Heart right ventricle (tissue), 16 donors: ENCODE measurements at places on chromosomes 6 and 20.

GRCh38 chr6:85396159-85396808, 53.6 kb upstream of the NT5E start:
- no peak for DNase-seq

- DNase-seq = no peak
Measured at GRCh38 chr6:105753207-105753606, 332.9 kb upstream of the PRDM1 start.

- DNase-seq = no peak
Measured at GRCh38 chr6:132382630-132383175, 18.6 kb downstream of the MOXD1 start.

DNA sequence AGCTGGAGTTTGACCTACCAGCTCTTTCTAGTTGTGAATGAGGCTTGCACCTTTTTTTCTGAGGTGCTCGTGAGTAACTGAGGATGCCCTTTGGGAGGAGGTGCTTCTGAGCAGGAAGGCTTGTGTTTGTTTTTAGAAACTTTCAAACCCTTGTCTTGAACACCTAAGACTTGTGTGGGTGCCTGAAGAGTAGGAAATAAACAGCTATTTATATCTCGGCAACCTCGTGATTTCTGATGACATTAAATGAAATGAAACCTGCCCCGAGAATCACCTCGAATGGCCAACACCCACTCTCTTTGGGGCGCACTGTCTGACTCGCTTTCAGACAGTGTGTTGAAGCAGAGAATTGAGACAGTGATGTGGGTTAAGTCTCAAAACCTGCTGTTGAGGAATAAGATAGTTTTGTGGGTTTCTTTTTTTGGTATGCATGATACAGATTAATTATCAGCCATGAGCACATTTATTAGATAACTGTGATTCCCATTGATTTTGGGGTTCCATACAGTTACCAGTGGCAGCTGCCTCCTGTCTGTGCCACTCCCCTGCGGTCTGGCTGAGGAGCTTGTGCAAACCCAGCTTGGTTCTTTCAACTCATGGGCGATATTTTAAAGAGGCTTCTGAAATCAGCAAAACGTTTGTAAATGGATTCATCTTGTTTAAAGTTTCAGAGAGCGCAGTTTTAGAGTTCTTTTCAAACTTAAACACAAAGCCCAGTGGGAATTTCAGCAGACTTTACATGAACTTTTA, 8.4 kb downstream of the IRF4 start:
- DNase-seq = no peak

- peak; percentile 16 for DNase-seq
Measured at GRCh38 chr20:58361481-58362205, 27.4 kb upstream of the VAPB start.

DNA sequence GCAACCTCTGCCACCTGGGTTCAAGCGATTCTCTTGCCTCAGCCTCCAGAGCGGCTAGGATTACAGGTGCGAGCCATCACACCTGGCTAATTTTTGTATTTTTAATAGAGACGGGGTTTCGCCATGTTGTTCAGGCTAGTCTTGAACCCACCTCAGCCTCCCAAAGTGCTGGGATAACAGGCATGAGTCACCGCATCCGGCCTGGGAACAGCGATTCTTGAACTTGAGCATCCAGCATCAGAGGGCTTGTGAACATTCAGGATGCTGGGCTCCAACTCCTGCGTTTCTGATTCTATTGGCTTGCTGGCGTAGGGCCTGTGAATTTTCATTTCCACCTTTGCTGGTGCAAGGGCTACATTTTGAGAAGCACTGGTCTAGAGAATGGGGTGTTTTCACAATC, 24.5 kb upstream of the PIM1 start:
- no peak for DNase-seq

- peak; percentile 59 for DNase-seq
Measured at GRCh38 chr20:58623579-58624473, 27.3 kb upstream of the STX16 start.

DNA sequence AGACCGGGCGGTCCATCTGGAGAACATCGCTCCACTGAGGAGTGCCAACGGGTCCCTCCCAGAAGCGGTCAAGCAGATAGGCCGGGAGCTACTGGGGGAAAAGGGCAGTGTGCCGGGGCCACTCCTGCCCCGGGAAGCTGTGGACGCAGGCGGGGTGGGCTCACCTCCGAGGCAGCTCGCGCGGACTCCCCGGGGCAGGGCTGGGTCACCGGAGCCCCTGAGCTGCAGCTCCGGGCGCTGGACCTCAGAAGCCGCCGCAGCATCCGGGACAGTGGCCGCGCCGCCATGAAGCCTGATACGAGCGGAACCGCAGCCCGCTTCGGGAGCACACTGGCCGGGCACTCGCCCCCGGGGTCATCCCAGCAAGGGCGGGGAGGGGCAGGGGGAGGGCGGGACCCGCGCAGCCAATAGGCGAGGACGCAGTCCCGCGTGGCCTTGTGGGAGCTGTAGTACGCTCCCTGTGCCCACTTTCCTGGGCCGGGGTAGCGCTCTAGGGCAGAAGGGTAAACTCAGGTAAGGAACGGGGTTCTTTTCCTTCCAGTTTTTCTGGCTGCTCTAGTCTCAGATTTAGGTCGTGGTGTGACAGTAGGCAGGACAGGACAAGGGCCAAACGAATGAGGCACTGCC, at the start of gene MOCS1:
MOCS1 (minus strand) TSS at position 332 of the 627 bp plus-strand sequence; CDS start at position 287, 45 bp downstream.
- peak; percentile 91 for DNase-seq

GRCh38 chr6:131321589-131321988, 186.3 kb downstream of the AKAP7 start:
- DNase-seq = no peak

GRCh38 chr20:22339091-22339881, 245.1 kb downstream of the FOXA2 start:
- DNase-seq = peak; percentile 44

- DNase-seq = no peak
Measured at GRCh38 chr20:58967652-58968429, 13.2 kb upstream of the NELFCD start.

DNA sequence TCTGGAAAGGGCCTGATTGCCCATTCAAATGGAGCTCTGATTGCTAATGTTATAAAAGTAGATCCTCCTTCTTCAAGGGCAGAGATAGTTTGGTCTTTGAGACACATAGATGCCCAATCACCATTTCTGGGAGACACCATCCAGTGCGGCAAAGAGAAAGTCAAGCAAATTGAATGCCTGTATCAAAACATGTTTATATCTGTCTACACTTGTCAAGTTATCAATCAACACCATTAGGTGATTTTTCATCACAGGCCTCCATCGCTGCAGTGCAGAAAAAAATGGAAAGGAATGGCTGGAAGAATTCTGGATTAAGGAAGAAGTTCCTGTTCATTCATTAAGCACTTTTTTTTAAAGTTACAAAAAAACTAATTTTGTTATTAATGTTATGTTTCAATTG, 54.8 kb upstream of the ZFP64 start:
- DNase-seq = no peak

GRCh38 chr6:28985462-28986164, 19.5 kb downstream of the ZNF311 start:
- peak; percentile 89 for DNase-seq

GRCh38 chr6:22320750-22321149, 23.9 kb upstream of the PRL start:
- DNase-seq = no peak

DNA sequence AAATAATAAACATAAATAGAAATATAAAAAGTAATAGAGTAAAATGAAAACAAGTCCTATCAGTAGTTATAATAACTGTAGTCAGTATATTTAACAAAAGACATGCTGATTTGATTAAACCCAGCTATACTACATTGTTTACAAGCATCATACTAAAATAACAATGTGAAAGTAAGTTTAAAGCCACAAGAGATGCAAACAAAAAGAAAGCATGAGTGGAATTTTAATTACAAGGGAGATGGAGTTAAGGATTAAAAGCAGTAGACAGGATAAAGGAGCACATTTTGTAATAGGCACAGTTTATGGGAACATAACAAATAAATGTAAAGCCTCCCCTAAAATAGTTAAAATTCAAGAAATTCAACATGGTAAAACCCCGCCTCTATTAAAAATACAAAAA, 41.5 kb downstream of the SENP6 start:
- no peak for DNase-seq

GRCh38 chr20:36447101-36447500, 94.2 kb upstream of the MYL9 start:
- DNase-seq = no peak

GRCh38 chr6:161434921-161435747, 161.3 kb upstream of the AGPAT4 start:
- no peak for DNase-seq

DNA sequence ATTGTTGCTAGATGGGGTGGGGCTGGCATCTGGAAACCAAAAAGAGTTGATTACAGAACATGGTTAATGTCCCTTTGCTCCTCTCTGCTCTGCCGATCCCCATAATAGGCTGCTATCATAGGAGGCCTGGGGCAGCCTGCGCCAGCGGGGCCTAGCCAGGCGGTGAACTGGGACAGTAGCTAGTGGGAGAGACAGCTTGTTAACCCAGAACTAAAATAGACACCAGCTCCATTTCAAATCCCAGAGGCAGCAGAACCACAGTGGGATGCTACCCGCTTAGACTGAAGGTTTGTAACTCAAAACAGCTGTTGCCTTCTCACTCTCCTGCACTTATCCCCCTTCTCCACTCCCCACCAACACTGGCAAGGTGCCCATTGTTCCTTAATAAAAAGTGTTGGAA, 98.5 kb downstream of the SSR1 start:
- no peak for DNase-seq

GRCh38 chr6:41597246-41598000, 40.8 kb upstream of the MDFI start:
- no peak for DNase-seq

DNA sequence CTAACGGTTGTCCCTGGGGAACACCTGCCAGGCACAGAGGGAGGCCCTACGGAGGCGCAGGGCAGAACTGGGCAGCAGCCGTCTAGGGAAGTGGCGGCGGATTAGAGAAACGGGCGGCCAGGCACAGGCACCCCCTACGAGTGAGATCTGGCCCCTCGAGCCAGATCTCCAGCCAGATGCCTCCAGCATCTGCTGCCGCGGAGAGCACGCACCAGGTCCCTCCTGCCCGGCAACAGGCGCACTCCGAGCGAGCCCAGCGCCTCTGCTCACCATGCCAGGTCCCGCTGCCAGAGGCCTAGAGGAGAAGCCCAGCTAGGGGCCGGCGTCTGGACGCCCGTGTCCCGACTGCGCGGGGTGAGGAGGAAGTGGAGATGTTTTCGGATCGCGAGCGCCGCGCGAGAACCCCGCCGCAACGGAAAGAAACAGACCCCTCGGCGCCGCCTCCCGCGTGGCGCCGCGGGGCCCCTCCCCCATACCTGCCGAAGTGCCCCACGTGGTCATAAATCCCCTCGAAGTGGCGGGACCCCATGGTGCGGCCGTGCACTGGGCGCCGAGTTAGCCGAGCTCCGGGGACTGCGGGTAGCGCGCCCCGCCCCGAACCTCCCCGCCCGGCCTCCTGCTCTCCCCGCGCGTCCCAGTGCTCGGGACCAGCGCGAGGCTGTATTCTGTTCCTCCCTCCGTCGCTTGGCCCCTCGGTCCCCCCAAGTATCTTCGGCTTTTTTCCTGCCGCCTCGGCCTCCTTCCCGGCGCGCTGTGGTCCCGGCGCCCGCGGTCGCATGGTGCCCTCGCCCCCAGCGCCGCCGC, at the start of gene SLC22A16:
SLC22A16 (minus strand) TSS at position 568 of the 804 bp plus-strand sequence; CDS start at position 529, 39 bp downstream.
- DNase-seq = peak; percentile 23

GRCh38 chr6:152124429-152125074, 317.1 kb downstream of the ESR1 start:
- no peak for DNase-seq

GRCh38 chr6:145060714-145061113, 674.6 kb downstream of the EPM2A start:
- no peak for DNase-seq

DNA sequence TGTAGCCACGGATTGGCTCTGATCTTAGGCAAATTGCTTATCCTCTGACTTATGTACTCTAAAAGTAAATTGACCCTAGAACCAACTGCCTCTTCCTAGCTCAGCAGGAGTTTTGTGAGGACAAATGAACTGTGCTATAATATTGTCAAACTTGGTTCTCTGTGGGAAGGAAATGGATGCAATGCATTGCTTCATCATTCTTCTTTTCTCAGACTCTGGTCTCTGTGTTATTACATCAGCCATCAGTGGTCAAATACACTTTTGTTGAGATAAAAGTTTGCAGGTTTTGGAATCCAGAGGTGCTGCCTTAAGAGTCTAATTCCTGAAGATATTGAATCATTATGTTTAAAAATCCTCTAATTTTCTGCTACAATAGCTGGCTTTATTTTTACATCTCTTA, 64.9 kb downstream of the SLC24A3 start:
- no peak for DNase-seq

- DNase-seq = no peak
Measured at GRCh38 chr6:21438237-21438985, 155.1 kb upstream of the SOX4 start.

- DNase-seq = peak; percentile 72
Measured at GRCh38 chr20:24465730-24466129, 3.7 kb upstream of the SYNDIG1 start.

GRCh38 chr6:125587666-125588632, 161.5 kb upstream of the HEY2 start:
- DNase-seq = no peak

DNA sequence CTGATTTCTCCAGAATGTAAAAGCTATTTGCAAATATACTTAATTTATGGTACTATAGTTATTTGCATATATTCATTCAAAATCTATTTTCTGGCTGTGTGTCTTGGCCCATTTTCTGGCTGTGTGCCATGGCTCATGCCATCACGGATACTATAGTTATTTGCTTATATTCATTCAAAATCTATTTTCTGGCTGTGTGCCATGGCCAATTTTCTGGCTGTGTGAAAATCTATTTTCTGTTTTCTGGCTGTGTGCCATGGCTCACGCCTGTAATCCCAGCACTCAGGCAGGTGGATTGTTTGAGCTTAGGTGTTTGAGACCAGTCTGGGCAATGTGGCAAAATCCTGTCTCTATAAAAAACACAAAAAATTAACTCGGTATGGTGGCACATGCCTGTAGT, 28.9 kb upstream of the RIPK1 start:
- DNase-seq = no peak

GRCh38 chr6:158705386-158706126, 55.7 kb downstream of the SYTL3 start:
- no peak for DNase-seq

GRCh38 chr6:1059596-1059995, 252.3 kb upstream of the FOXQ1 start:
- DNase-seq = no peak

DNA sequence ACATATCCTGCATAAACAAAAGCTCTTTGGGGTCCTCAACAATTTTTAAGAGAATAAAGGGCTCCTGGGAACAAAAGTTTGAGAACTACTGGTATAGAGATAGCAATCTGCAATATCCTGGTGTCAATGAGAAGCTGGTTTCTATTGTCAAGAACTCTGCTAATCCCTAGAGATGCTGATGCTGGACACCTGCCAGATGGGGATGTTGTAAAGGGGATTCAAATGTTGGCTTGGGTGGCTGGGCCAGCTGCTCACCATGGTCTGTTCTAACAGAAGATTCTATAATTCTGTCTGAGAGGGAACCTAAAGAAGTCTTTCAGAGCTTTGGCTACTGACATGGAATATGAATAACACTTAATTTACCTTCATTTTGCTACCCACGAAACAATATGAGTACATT, 137.8 kb downstream of the BTBD9 start:
- no peak for DNase-seq

DNA sequence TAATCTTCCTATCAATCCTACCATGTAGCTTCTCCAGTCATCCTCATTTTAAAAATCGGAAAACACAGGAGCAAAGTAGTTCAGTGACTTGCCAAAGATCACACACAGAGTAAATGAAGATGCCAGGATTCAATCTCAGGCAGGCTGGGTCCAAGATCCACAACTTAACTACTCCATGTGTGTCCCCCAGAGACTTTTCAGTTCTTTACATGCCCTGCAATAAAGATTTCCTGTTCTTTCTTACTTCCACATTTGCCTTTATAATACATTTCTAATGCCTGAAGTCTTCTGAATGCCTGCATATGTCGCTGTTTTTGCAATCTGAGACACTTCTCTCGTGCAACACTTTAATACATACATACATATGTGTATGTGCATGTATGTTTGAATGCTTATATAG, 121.7 kb upstream of the MARCKS start:
- no peak for DNase-seq
